ENCODE measurements at places on chromosomes 5 and 9.
A peak's percentile ranks its signal among the peaks of the same experiment; 100 is the strongest.

GRCh38 chr9:6764950-6765349 lies 7.2 kb downstream of the KDM4C start:
- DNase-seq = no peak

GRCh38 chr9:121353241-121354061 lies 16.6 kb downstream of the STOM start:
- DNase-seq = peak; percentile 92

- no peak for DNase-seq
Measured at GRCh38 chr5:9514968-9515367, 30.9 kb downstream of the SEMA5A start.

GRCh38 chr5:39176759-39177630 lies 42.4 kb downstream of the FYB1 start:
- DNase-seq = peak; percentile 89

DNA sequence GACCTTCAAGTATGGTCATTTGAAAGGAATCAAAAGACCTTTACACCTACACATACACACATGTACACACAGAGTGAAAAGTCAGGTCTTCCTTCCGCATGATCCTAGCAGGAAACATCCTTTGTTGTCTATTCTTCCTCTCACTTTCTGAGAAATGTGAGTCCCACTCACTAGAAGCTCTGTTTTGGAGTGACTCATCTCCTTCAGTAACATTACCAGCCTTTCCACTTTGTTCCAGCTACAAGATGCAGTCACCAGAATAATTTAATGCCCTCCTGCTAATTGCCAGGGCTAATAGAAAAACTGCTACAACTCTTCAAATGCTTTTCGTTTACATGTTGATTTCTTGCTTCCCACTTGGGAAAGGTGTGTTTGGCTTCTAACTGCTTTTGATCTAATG lies 417.3 kb downstream of the RASEF start:
- DNase-seq = no peak

- DNase-seq = no peak
Measured at GRCh38 chr5:5700549-5700948, 278.1 kb downstream of the ICE1 start.

DNA sequence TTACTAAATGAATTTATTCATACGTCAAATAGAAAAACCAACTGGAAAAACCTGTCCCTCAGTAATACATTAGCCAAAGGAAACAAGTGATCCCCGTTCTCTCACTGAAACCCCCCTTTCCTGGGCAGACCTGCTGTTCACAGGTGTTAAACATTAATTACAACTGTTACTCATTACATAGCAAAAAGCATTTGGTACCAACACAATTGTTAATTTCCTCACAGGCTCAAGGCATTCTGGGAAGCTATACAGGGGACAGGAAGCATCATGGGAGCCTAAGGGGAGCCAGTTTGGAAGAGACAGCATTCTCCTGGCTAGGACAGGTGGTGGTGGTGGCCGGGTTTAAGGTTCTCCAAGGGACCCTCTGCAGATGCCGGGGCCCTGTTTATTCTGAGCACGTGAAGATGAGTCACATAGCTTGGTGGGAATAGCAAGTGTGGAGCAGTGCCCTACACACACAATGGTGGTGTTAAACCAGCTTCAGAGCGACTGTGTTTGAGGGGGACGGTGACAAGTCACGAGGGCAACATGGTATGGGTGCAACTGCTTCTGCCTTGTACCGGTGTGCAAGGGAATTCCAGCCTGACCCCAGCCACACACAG lies 62.6 kb upstream of the SLC25A51 start:
- DNase-seq = no peak

- no peak for DNase-seq
Measured at GRCh38 chr9:135957431-135957830, 3.7 kb downstream of the UBAC1 start.

DNA sequence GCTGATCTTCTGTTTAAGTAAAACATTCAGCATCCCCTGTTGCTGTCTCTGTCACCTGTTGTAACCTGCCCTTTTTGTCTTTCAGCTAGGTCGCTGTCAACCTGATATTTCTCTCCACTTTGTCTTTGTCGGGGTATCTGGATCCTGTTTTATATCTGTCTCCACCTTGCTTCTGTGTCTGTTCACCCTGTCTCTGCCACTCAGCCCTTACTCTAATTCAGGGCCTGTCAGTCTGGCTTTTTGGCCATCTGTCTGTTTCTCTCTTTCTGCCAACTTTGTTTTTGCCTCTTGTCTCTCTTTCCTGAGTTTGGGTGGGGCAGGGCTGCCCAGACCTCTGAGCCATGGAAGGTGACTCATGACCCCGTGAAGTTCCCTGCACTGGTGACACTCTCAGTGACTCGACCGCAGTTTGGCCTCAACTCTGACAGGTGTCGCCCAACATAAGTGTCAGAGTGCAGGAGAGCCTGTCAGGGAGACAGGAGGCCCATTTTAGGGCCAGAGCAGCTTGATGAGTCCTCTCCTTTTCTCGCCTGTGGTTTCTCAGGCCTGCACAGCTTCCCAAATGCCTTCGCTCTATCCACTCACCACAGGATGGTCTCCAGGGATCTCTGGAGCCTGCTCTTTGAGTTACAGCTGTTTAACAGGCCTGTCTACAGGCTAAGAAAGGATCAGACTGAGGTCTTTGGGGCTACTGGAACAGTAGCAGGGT lies 868 bp downstream of the ZBTB43 start:
- peak; percentile 96 for DNase-seq

- peak; percentile 73 for DNase-seq
Measured at GRCh38 chr9:111661150-111661801, at the start of gene GNG10. Gene GNG10 (plus strand): TSS chr9:111661605. CDS start chr9:111661635, 30 bp downstream.

GRCh38 chr5:135862086-135862485 lies 27.6 kb downstream of the SLC25A48 start:
- no peak for DNase-seq

GRCh38 chr9:69955536-69956355 lies 87.9 kb upstream of the MAMDC2 start:
- DNase-seq = no peak

DNA sequence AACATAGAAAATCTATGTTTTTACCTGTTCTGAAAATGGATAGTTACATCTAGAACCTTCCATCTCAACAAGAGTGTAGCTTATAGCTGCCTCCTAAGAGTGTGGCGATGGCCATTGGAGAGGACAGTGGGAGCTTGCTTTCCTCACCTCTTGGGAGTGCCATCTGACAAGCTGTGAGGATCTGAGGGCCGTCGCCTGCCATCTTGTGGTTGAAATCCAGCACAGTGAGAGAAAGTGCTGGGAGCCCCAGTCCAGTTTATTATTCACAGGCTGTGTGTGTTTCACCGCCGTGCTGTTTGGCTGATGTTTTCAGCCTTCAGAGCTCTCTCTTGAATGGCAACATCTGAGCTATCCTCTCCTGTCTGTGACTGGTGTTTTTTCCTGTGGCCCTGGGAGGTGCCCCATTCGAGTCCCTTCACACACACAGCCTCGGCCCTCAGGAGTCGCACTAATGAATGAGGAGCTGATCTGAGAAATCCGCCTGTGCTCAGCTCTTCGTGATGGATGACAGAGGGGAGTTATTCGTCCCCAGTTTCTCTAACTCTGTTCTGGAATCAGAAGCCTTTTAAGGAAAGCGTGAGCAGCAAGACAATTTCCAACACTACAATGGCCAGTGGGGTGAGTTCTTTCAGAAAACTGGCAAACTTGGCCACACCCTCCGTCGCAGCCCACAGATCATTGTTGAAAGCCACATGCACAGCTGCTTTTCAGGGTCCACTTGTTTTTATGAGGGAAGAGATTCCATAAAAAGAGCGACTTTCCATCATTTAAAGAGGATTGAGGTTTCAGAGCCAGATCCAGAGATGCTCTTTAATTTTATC lies 170.3 kb downstream of the PDZD2 start:
- no peak for DNase-seq

- DNase-seq = no peak
Measured at GRCh38 chr5:7391215-7391614, 4.7 kb upstream of the ADCY2 start.

DNA sequence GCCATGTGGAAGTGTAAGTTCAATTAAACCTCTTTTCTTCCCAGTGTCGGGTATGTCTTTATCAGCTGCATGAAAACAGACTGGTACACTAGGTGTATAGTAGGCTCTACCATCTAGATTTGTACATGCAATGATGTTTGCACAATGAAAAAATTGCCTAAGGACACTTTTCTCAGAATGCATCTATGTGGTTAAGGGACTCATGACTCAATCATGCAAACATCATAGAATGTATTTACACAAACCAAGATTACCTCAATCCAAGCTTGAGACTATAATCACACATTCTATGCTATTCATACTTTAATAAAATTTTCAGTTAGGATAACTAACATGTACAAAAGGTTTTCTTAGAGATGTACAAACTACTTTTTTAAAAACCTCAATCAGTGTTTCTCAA lies 1164.5 kb downstream of the CDH12 start:
- no peak for DNase-seq

- DNase-seq = no peak
Measured at GRCh38 chr9:38387066-38387465, 5.4 kb upstream of the ALDH1B1 start.

DNA sequence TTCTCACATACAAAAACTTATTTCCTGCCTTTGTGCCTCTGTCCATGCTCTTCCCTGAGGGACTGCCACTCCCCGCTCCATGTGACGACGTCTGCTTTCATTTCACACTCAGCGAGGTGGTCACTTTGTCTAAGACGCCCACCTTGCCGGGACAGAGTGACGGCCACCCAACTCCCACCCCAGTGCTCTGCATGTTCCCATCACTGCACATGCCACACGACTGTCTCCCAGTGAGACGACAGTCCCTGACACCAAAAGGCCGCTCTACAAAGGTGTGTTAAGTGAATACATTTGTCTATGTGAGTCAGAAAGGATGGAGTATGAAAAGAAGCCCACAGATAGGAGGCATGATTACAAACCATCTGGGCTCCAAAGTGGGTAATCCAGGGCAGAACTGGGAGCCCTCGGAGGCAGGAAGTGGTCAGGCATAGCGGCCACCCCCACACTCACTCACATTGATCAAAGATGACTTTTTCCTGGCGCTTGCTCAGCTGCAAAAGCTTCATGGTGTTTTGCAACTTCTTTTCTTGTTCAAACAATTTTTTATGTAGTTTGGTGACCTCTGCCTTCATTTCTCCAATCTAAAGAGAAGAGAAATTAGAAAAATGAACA lies 185.8 kb downstream of the CDK5RAP2 start:
- peak; percentile 68 for DNase-seq

GRCh38 chr9:72424131-72424530 lies 59.1 kb upstream of the ZFAND5 start:
- no peak for DNase-seq

- no peak for DNase-seq
Measured at GRCh38 chr9:8088477-8088876, 288.9 kb upstream of the DMAC1 start.

GRCh38 chr5:134188092-134188491 lies 11.3 kb upstream of the SKP1 start:
- DNase-seq = no peak

DNA sequence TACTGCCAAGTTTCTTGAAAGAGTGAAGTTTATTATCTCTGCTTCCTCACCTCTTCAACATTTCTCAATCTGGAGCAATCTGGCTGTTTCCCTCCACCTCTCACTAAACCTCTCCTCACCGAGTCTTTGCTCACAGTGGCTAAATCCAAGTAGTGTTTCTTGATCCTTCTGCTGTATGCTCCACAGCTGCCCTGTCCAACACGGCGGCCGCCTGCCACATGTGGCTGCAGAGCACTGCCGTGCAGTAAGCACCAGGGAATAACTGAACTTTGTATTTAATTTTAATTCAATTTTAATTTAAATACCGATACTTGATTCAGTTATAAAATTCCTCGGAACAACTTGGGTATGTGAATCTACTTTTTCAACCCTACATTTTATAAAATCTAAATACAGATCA lies 80.2 kb downstream of the FANCC start:
- no peak for DNase-seq

DNA sequence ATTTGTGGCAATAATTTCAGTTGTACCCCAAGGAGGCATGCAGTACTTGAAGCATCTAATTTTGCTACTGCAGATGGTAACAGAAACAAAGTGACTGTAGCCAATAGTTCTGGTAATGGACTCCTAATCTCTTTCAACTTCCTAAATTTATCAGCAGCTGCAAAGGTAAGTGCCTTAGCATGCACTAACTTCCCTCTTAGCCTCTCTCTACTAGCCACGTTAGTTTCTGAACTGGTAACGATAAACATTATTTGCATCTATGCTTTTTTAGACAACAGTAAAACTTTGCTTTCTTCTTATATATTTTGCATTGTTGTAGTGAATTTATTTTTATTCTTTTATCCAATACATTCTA lies 6.2 kb upstream of the CKS2 start:
- DNase-seq = no peak

Measured in activated CD8-positive, alpha-beta memory T cell treated with anti-CD3 and anti-CD28 coated beads, Interleukin-2, amount 10 ng/mL, durations not matched to agents 7 days and 5 days (primary cell).